ENCODE measurements at places on chromosomes 5 and 9.

- peak; percentile 13 for DNase-seq
Measured at GRCh38 chr9:97786341-97786740, 66.7 kb upstream of the FOXE1 start.

DNA sequence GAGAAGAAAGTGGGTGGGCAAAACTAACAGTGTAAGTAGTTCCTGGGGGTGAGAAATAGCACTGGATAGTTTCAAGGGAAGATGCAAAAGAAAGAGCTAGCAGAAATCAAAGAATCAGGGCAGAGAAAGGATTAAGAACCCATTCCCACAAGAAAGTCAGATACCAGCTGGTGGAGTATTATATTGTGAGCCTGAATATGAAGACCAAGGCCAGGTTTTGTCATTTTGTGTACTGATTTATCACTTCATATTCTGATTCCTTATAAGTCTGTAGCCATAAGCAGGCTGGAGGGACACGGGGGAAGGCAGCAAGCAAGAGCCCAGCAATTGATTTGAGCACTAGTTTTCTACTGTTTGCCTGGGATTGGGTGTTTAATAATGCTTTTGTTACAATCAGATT, 80.2 kb downstream of the FREM1 start:
- DNase-seq = no peak

GRCh38 chr9:116695438-116695837, 8.3 kb downstream of the TRIM32 start:
- DNase-seq = no peak

DNA sequence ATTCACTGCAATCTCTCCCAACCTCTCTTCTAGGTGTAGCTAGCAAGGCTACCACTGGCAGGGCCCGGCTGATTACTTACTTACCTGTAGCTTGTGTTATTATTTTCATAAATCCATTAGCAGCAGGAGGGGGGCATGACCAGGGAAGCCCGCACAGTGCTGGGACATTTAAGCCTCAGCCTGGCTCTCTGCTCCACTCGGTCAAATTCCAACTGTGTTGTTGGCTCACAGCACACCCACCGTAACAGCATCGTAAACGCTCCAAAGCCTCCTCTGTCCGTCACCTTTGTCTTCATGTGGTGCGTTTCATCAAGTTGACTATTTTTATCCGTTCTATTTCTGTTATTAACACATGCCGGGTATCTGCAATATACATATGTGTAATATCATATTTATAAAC, 264.7 kb downstream of the NSG2 start:
- no peak for DNase-seq

All from fibroblast of the aortic adventitia (primary cell).